NCI-H226 (cell line): ENCODE measurements at places on chromosomes 12 and 14.

- peak; percentile 47 for DNase-seq
Measured at GRCh38 chr14:53696217-53696965, 260.2 kb downstream of the BMP4 start.

GRCh38 chr12:82625523-82625922 lies 61.2 kb upstream of the TMTC2 start:
- DNase-seq = no peak

- DNase-seq = no peak
Measured at GRCh38 chr14:34593740-34594375, 36.1 kb downstream of the SNX6 start.

DNA sequence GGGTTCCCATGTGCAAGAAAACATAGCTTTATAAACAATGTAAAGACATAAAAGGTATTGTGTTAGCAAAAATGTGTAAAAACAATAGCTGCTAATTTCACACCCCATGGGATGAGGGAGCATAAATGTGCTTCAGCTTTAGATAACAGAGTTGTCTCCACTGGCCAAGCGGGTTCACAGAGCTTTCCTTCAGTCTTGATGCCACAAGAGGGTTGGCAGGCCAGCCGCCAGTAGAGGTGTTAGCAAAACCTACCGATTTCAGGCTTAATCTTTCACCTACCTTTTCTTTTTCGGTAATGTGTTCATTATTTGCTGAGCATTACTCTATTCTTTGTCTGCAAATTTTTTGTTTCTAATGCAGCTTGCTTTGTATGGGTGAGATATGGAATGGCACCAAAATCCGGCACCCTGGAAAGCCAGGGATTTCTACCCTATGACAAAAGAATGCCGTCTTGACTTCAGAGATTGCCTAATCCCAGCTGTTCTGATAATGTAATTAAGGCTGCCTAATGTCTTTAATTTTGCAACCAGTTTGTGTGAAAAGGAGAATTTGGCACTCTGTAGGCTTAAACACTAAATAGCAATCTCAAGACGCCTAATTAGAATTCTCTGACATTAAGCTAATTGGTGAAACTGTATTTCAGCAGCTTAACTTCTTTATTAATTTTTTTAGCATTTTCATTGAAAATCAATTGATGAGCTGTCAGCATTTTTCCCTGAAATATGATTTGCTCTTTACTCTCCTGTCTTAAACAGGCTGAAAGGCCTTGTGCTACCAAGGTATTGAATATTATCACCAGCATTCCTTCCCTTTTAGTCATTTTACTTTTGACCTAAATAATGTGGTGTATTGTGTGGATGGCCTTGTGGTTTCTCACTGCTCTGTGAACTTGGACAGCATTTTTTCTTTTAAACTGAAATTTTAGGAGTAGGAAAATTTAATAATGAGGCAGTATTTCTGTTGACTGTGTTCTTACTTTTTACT lies 60.7 kb downstream of the POLR3B start:
- DNase-seq = peak; percentile 72

DNA sequence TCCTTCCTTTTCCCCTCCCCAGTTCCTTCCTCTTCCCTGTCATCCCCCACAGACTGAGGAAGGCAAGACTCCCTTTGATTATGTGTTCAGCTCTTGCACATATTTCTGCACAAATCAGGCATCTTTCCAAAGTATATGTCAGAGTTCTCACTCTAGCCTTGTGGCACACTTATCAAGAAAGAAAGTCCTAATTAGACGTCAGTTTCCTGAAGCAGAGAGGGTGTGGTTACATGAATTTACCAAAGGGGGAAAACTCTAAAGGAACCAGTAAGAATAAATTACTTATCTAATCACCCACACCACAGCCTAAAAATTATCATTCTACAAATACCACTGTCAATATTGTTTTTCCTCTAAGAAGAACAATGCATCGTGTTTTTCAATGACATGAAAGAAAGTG lies 120.7 kb upstream of the GRIP1 start:
- no peak for DNase-seq
